Spinal cord (tissue), 10 donors: ENCODE measurements at places on chromosomes 4 and X. TPM values are rescaled to one million over a fixed set of nuclear protein-coding genes. Genes with fewer than 3 reads are reported as not detected.

Gene RAB39B
- polyA plus RNA-seq = 22.6 TPM

Gene SLC9B1
- 3.4 TPM for polyA plus RNA-seq

Gene ADGRG4
- polyA plus RNA-seq = 0.03 TPM

Gene TCEAL2
- 171 TPM for polyA plus RNA-seq

Gene ASB11
- polyA plus RNA-seq = not detected

Gene SORBS2
- polyA plus RNA-seq = 83.5 TPM

Gene CHST7
- polyA plus RNA-seq = 11.0 TPM

Gene CFAP99
- 5.9 TPM for polyA plus RNA-seq

Gene NKX6-1
- polyA plus RNA-seq = 11.7 TPM

Gene LRCH2
- 11.3 TPM for polyA plus RNA-seq

Gene CCDC120
- polyA plus RNA-seq = 22.4 TPM

Gene ALB
- 1.0 TPM for polyA plus RNA-seq

Gene RAB33B
- 7.9 TPM for polyA plus RNA-seq
